ENCODE measurements at places on chromosomes 12 and 14.

- DNase-seq = no peak
Measured at GRCh38 chr14:65958664-65959562, 527.3 kb upstream of the CCDC196 start.

GRCh38 chr12:2343681-2344080 lies 290.9 kb downstream of the CACNA1C start:
- no peak for DNase-seq

GRCh38 chr12:122250047-122250446 lies 16.2 kb downstream of the VPS33A start:
- no peak for DNase-seq

DNA sequence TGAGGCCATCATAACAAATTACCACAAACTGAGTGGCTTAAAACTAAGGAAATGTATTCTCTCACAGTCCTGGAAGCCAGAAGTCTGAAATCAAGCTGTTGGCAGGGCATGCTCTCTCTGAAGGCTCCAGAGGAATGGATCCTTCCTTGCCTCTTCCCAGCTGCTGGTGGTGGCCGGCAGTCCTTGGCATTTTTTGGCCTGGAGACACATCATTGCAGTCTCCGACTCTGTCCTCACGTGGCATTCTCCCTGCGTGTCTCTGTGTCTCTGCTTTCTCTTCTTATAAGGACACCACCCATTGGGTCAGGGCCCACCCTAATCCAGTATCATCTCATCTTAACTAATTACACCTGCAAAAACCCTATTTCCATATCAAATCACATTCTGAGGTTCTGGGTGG lies 206.1 kb downstream of the SLC41A2 start:
- no peak for DNase-seq

- DNase-seq = no peak
Measured at GRCh38 chr12:68378872-68379606, 46.9 kb upstream of the MDM1 start.

DNA sequence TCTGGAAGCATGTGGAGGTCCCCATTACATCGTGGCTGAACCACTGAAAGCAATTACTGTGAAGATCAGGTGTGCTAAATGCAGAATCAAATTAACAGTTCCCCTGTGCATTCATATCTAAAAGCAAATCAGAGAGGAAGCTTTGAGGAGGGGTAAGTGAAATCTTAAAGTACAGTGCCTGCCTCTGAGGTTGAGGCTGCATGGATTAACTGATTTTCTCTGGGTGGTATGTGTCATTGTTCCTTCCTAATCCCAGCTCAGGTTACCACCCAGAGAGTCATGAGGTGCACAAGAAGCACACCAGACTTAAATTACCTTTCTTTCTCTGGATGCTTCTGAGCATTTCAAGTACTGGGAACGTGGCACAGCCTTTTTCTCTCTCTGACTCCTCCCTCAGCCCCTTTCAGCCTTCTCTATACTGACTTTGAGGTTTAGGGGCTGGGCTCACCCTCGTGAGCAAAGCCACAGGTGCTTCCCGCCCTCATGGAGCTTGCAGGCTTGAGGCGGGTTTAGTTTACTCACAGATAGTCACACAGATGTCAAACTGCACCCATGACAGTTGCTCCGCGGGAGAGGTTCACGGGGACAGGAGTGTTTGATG lies 237.6 kb upstream of the CRY1 start:
- DNase-seq = no peak

DNA sequence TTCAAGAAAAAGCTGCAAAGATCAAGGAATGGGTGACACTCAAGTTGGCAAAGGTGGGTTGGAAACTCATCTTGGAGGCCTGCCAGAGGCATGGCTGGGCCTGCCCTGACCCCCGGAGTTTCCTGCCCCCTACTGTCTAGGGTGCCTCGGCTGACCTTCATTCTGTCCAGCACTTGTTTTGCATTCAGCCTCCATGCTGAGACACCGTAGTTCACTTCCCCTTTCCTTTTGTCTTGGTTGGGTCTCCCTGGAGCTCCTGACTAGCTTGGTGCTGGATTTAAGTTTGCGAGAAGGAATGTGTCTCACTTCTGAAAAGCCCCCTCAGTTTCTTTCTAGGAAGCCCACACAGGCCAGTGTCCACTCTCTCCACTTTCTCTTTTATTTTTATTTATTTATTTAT lies 26.5 kb downstream of the PLEKHH1 start:
- DNase-seq = no peak

DNA sequence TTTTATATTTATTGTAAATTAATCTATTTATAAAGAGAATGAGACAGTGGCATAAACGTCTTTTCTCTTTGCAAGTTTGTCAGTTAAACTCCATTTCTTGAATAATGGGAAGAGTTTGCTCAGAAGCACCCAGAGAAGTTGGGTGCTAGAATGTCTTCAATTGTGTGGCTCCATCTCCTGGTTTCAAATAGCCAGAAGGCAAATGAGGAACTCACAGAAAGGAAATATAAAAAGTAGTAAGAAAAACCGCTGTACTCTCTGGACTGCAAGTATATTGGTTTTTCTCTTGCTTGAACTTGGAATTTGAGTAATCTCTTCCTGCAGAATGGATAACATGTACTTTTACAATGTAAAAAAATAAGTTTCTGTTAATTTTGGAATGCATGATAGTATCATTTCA lies 217.5 kb downstream of the DPY19L2 start:
- DNase-seq = no peak

GRCh38 chr12:65685514-65685913 lies 138.8 kb upstream of the HMGA2 start:
- no peak for DNase-seq

DNA sequence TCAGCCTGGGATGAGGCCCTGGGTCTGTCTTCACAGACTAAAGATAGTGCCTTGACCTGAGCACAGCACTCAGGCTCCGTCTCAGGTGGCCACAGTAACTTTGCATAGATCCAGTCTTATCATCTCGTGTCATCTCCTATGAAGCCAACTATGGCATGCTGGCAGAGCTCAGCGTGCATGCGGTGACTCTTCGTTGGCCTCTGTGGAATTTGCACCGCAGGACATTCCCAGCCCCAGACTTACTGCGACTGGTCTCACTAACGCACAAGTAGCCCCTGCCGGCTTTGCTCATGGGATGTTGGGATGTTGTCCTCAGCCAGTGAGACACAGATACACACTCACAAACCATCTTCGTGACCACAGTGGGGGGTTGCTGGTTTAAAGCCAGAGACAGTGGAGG lies 199.6 kb downstream of the CHST11 start:
- DNase-seq = no peak

DNA sequence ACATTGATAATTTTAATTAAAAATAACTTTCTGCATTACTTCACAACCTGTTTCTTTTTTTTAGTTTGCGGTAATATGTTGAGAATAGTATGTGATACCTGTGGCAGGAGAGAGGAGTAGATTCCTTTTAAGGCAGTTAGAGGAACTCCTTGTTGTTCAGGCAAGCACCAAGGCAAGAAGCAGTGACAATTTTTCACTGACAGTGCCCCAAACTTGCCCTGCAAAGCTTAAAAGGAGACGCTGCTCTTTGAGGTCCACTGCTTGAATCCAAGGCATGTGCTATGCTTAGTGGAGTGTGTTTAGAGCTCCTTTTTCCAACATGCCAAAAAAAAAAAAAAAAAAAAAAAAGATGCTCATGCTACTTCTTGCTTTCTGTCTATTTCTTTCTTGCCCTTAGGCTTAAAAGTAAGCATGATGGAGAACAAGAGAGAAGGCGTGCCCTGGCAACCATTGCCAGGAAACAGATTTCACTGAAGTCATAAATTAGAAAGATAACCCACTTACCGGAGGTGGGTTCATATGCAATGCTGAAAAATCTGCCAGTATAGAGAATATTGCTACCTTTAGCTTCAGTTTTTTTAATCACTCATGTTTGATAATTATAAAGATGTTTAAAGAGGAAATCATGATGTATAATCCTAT lies 58.3 kb upstream of the DYRK2 start:
- DNase-seq = no peak

DNA sequence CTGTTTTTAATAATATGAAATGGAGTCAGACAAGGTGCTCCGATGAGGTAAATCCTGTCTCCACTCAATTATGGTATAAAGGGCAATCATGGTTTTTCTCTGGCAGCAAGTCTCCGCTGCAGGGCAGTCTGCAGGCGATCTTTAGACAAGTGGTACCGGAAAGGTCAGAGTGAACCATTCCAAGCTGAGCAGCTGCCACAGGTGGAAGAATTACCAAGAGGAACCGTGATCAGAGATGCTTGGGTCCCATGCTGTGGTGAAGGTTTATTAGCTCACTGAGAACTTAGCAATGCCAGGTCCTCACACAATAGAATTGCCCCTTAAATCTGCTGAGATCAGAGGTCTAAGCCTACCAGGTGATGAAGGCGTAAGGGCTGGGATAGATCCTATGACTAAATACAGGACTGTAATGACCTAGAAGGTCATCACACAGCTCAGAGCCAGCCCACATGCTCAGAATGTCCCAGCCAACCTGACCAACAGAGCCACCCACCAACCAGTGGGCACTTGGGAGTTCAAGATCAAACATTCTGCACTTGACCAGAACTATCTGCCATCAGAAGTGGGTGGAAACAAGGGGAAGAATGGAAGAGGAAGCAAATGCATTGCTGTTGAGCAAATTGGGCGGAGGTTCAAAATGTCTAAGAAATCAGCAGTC lies 175.2 kb upstream of the BCL2L14 start:
- DNase-seq = no peak

GRCh38 chr12:42284157-42284556 lies 41.7 kb downstream of the ZCRB1 start:
- DNase-seq = no peak

DNA sequence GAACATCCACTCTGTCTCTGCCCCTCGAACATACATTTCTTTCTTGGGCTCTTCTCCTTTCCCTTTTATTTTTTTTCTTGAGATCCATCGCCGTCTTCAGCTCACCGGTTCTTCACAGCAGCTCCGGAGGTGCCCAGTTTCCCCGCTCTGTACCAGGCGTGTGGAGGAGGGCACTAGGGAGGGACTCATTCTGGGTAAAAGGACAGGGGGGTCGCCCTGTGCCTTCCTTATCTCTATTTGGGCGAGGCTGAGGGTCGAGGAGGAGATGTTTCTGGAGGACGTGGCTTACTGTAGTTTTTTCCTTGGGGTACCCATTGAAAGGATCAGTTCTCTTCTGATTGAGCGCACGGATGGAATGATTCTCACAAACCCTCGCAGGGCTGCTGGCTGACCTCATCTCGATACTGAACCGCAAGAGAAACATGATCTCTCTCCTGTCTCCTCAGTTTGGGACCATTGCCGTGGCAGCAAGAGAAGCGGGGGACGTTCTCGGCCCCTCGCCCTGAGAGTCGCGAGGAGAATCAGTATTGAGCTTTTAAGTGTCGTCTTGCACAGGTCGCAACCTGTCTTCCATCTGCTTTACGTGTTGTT lies 386 bp downstream of the LIN52 start:
- DNase-seq = no peak

DNA sequence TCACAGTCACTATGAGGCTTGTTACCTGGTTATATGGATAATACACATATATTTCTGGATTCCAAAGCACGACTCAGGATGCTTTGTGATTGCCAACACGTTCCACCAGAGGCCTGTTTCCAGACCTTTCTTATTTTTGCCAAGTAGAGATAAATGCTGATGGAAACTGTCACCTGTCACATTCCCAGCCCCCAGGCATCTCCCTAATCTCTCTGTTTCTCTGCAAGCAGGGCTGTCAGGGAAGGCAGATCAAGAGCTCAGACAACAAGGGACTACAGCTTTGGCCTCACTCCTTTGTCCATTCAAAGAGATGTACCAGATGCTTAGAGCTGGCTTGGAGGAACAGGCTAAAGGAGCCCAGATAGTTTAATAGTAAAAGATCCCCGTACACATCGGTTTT lies 21.8 kb upstream of the DDHD1 start:
- no peak for DNase-seq

Data from effector memory CD4-positive, alpha-beta T cell (primary cell).